Breast epithelium (tissue), 4 donors: ENCODE measurements at places on chromosomes 3 and 15. TPM values are rescaled to one million over a fixed set of nuclear protein-coding genes. Genes with fewer than 3 reads are reported as not detected.

Gene PIERCE2
- total RNA-seq: 2.6 TPM

Gene MNS1
- total RNA-seq: 2.4 TPM

Gene ZSCAN29
- total RNA-seq: 24.7 TPM

Gene PRRT3
- 0.64 TPM for total RNA-seq

Gene DYNLT2B
- 14.1 TPM for total RNA-seq

Gene IGSF10
- 15.5 TPM for total RNA-seq

Gene POC1A
- total RNA-seq: 2.6 TPM

Gene VWA5B2
- 0.33 TPM for total RNA-seq

DNA sequence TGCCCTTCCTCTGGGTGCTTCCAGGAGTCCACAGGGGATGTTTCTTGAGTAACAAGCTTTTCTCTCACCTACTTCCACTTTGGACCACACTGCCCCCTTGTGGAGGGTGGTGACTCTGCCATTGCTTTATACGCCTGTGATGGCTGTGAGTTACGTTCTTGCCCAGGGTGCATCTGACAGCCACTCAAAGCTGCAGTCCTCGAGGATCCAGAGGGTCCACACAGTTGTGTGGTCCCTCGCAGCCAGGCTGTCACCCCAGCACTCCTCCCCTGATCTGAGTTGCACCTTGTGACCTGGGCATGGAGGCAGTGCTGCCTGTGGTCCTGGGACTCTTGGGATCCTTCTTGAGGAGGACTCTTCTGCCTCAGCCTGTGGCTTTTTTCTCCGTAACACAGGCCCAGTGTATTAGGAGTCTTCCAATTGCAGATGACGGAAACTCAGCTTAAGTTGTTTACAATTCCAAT lies 23.4 kb downstream of the FOXL2 start:
- H3K27me3 ChIP-seq: no peaks in the 10 kb centered on the region
- H3K27ac ChIP-seq: no peak overlapping the region
- no peaks in the 10 kb centered on the region for H3K36me3 ChIP-seq
- peak; percentile 86 for DNase-seq

- no peaks in the 10 kb centered on the region for H3K36me3 ChIP-seq
- no peak overlapping the region for H3K4me3 ChIP-seq
- H3K27me3 ChIP-seq: no peaks in the 10 kb centered on the region
- H3K4me1 ChIP-seq: no peaks in the 10 kb centered on the region
- no peak overlapping the region for H3K27ac ChIP-seq
These were observed 312.3 kb downstream of the SATB1 start for GRCh38 chr3:18112674-18113375.

DNA sequence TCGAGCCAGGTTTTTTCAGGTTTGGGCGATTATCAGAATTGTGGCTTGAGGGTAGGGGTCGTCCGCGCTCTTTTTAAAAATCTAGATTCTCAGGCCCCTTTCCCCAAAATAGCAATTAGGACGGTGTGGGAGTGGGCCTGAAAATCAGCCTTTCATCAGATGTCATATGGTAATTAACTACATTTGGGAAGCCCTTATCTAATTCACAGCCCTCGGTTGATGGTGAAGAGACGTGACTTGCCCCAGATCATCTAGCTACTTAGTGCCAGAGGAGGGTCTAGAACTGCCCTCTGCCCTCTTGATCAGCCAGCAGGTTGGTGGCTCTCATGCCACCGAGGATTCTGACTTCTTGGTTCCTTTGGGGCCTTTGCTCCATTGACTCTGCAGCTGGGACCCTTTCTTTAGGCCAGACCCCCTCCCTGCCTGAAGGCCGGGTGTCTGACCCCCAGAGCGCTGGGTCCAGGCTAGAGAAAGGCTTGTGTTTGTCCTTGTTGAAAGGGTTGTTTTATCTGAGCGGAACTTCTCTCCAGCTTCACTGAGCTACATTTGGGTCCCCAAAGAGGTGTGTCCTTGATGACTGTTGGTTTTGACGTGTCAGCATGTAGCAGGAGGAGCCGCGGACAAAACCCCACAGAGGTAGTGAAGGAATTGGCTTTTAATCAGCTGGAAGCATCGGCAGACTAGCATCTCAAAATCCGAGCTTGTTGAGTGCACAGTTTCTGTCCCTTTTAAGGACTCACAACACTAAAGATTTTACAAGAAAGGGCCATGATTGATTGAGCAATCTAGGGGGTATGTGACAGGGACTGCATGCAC lies 857 bp downstream of the AEN start:
- DNase-seq: no peak
- H3K36me3 ChIP-seq: no peaks in the 10 kb centered on the region

- peaks cover 31% of the 10 kb centered on the region for H3K27me3 ChIP-seq
- H3K27ac ChIP-seq: no peak overlapping the region
- DNase-seq: no peak
- no peaks in the 10 kb centered on the region for H3K4me1 ChIP-seq
- H3K36me3 ChIP-seq: no peaks in the 10 kb centered on the region
- H3K4me3 ChIP-seq: peak overlapping the region; percentile 31
These were observed 67.6 kb upstream of the SH3GL3 start for GRCh38 chr15:83379579-83379959.

DNA sequence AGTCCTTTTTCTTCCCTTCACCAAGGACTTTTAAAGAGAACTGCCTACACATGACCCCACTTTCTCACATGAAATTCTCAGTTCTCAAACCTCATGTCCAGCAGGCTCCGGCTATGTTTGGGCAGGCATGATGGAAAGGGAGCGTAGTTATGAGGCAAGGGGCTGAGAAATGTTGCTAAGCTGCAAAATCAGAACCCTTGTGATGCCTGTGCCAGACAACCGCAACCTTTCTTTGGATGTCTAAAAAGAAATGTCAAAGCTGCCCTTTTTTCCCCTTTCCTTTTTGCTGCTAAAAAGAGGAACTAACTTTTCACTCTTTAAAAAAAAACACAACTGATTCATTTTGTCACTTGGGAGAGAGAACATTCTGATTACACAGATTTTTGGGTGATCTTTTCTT lies 19.2 kb downstream of the GNB4 start:
- no peak overlapping the region for H3K27ac ChIP-seq
- no peak overlapping the region for H3K4me3 ChIP-seq
- no peaks in the 10 kb centered on the region for H3K27me3 ChIP-seq
- no peaks in the 10 kb centered on the region for H3K36me3 ChIP-seq
- no peak for DNase-seq

DNA sequence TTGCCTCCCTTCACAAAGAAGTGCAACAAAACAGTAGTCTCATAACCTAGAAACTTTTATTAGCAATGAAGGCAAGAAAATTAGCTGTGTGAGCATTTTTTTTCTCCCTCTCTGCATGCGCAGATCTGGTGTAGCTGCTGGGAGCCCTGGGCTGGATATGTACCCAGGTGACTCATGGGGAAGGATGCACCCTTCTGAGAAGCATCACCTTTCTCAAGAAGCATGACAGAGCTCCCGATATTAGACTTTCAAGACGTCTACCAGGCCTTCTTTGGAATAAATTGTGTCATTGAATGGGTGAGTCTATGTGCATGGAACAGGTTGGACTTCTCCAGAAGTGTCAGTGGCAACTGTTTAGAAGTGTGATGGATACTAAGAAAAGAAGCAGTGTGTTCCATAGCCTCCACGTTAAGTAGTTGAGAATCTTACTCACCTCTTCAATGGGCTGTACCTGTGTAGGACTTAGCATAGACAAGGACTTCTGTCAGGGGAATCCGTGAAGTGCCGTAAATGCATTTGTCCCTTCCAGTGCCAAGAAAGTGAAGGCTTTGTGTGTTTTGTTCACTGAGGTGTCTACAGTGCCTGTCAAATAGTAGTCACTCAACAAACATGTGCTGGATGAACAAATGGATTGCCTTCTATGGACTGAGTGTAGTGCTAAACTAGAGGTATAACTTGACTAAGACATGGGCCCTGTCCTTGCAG lies 47.7 kb upstream of the RASGRP1 start:
- no peaks in the 10 kb centered on the region for H3K4me1 ChIP-seq
- DNase-seq: no peak
- no peak overlapping the region for H3K27ac ChIP-seq

DNA sequence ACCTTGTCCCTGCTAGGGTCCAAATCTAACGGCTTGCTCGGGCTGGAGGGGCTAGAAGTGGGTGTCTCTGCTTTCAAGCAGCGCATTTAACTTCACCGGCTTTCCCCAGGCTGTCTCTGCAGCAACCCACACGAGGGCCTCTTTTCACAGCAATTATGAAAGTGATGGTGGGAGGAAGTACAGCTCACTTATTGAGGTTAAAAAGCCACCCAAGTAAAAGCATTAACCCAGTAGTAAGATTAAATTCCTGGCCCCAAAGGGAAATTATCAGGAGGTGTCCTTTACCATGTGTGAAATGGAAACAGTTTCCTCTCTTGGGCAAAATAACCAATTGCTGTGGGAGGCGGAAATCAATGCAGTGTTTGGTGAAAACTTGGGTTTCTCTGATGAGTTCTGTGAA lies 41.1 kb downstream of the NGRN start:
- H3K27ac ChIP-seq: peak overlapping the region; percentile 64
- no peaks in the 10 kb centered on the region for H3K27me3 ChIP-seq
- no peaks in the 10 kb centered on the region for H3K36me3 ChIP-seq

DNA sequence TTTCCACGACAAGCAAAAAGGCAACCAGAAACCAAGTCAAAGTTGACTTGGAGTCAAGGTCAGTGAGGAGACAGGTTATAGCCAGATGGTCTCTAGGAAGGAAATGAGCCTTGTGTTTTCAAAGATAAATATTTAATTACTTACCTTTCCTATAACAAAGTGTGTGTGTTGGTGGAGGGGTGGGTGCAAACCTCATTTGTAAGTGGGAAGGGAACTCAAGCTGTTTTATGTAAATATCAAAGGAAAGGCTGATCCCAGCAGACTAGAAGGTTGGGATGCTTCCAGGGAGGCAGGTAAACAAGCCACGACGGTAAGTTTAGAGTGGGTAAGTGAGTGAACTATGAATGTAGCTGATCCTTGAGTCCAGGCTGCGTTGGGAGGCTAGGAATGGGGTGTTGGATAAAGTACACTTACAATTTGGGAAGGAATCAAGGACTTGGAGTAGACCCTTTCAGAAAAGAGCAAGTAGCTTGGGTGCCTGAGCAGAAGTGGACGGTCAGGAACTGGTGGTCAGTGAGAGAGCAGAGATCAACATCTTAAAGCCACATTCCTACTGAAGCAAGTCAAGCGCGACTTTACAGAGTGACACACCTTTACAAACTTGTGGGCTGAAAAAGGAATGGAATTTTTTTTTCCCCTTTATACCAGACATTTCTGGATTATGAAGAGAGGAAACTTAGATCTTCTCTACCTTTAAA lies 82.0 kb upstream of the TBL1XR1 start:
- no peak overlapping the region for H3K4me3 ChIP-seq
- no peak for DNase-seq
- H3K36me3 ChIP-seq: no peaks in the 10 kb centered on the region

GRCh38 chr3:128491691-128491940 lies 1.4 kb downstream of the GATA2 start:
- no peak for DNase-seq
- H3K27ac ChIP-seq: no peak overlapping the region
- peaks cover 97% of the 10 kb centered on the region for H3K27me3 ChIP-seq
- no peaks in the 10 kb centered on the region for H3K36me3 ChIP-seq
- H3K4me3 ChIP-seq: no peak overlapping the region

GRCh38 chr3:170600005-170600624 lies 14.2 kb upstream of the SLC7A14 start:
- H3K36me3 ChIP-seq: no peaks in the 10 kb centered on the region
- no peaks in the 10 kb centered on the region for H3K27me3 ChIP-seq
- DNase-seq: no peak
- no peak overlapping the region for H3K27ac ChIP-seq
